ENCODE measurements at places on chromosomes 6 and 20.

DNA sequence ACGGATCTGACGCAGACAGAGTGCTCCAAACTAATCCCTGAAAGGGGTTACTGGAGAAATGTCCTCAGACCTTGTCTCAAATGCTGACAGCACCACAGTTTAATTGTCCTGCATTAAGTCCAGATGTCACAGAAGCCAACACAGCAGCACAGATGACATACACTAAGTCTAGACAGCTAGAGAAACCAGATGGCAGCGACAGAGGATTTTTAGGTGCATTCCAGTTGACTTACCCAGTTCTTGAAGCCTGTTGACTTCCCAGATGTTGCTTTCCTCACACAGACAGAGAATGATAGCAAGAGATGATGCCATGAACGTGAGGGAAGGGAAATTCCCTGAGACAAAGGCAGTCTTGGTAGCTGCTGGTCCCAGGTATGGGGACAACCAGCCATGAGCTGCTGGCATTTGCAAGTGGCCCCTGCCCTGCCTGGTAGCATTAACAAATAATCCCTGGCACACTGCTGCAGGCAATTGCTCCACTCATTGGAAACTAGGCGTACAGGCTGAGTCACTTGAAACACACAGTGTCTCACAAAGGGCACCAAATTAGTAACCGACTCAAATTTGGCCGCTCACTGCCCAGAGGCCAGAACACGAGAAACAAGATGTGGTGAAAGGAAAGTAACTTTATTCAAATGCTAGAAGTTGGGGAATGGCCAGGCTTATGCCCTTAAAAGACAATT, 52.2 kb downstream of the ADGB start:
- DNase-seq, result no peak

DNA sequence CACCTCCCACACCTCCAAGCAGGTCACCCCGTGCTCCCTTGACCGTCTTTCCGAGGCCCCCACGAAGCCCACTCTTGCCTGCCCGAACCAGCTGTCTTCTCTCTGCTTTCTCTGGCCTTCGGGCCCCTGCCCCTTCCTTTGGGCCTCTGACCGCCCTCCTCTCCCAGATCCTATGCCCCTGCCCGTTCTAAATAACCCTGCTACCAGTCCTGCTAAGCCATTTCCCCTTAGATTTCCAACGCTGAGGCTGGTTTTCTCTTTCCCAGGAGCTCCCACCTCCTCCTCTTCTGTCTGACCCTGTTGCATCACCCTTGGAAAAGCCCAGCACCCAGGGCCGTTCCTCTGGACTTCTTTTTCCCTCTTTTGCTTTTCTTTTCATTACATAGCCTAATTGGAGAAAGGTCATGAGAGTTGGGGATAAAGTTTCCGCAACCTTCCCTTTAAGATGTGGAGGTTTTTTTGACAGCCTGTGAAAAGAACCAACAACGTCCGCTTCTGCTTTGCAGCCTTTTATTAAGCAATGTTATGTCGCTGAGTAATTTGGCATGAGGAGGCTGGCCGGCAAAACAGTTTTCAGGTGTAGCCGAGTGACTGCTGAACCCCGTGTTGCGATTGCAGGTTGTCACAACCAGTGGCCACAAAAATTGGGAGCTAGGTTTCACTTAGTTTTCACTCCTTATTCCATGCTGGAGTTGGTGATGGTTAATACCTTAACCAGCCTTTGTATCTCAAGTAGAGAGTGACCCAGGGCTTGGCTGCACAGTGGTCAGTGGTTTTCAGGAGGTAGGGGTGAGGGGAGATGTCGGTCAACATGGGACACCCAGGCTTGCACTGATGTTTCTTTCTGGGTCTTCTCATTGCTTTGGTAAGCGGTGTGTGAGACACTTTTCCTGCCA, 970 bp downstream of the BLTP3A start:
- peak; percentile 34 for DNase-seq

DNA sequence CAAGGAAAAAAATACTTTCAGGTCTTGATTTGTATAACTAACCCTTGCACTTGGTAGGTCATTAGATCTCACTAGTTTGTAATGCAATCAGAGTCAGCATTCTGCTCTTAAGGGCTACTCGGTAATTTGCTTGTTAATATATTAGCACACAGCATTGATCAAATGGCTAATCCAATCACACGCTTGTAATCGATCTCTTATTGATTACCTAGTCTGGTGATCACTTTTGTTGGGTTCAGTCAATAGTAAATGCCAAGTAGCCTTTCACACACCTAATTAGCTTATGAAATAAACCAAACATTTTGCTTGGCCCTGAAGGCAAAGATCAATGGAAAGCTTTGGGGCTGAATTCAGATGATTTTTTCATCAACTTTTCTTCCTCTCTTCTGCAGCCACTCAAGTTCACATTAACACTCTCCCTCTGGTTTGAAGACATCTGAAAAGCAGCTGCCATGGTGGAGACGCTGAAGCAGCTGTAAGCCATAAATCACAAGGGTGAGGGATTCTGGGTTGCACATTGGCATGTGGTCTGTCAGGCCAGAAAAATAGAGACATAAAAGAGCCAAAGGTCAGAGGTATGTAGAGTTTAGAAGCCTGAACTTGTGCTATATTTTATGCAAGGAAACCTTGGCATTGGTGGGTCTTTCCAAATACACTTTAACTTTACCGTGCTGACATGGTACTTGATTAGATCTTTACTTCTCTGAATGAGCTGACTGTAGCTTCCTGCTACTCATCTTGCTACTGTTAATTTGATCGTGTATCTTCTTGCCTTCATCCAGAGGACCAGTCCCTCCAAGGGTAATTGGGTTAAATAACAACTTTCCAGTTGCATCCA, 234.4 kb downstream of the SIM1 start:
- DNase-seq, result peak; percentile 29

DNA sequence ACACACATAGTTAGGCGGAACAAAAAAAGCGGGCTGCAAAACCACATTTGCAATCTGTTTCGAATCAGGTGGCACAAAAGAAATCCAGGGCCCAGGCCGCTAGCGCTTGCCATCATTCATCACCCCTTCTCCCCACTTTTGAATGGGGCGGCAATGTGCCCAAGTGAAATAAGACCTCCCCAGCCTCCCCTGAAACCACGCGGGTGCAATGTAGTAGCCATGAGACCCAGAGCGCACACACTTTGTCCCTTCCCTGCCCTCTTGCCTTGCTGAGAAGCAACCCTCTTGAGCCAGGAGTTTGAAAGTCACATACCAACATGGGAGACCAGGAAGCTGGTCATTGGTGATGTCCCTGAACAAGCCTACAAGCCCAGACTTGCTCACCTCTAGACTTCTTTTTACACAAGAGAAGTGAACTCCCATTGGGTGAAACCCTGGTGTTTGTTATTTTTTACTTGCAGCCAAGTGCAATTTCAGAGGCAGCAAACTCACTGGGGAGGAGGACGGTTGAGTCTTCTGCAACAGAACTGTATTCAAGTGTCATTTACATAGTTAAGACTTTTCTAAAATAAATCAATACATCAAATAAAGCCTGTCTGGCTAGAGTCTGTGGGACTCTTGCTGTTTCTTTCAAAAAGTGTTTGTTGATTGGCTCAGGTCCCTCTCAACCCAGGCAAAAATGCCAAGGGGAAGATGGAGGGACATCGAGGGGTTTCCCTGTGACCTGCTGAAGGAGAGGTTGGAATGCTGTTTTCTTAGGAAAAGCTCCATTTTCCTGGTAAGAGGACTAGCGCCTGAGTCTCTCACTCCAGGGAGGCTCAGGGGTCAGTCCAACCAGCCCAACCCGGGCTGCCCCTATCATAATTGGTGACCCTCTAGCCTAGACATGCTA, 138.1 kb upstream of the PTPN1 start:
- no peak for DNase-seq

GRCh38 chr6:107121266-107121665, 6.0 kb upstream of the BEND3 start:
- no peak for DNase-seq

DNA sequence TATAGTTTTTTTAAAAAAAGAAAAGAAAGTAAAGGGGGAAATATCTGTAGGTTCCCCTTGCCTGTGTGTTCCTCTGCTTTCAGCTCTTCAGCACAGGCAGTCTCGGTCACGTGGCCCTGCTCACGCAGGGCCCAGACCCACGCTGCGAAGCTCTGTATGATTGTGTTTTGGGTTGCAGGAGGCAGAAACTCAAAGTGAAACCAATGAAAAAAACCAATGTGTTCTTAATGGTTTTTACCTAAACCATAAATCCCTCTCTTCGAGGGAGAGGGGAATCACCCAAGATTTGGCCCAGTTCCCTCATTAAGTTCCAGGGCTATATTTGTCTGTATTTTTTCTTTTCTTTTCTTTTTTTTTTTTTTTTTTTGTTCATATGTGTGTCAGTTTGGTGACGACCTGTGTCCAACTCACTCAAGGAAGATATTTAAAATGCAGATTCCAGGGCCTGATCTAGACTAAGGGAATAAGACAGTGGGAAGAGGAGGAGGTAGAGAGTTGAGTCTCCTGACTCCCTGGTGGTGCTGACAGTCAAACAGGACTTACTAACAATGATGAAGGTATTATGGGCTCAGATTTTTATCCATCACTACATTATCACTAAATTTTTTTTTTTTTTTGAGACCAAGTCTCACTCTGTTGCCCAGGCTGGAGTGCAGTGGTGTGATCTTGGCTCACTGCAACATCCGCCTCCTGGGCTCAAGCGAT, 33.8 kb upstream of the RREB1 start:
- no peak for DNase-seq

- DNase-seq, result peak; percentile 55
These were observed 27.2 kb downstream of the MCUR1 start for GRCh38 chr6:13787137-13787536.

GRCh38 chr20:52179331-52180179, 12.0 kb downstream of the ZFP64 start:
- no peak for DNase-seq

Data from fibroblast of skin of right quadriceps (primary cell).